SK-N-SH treated with all-trans-retinoic acid at 6 μM for 48 hours (cell line): ENCODE measurements at places on chromosomes 7 and 10.

DNA sequence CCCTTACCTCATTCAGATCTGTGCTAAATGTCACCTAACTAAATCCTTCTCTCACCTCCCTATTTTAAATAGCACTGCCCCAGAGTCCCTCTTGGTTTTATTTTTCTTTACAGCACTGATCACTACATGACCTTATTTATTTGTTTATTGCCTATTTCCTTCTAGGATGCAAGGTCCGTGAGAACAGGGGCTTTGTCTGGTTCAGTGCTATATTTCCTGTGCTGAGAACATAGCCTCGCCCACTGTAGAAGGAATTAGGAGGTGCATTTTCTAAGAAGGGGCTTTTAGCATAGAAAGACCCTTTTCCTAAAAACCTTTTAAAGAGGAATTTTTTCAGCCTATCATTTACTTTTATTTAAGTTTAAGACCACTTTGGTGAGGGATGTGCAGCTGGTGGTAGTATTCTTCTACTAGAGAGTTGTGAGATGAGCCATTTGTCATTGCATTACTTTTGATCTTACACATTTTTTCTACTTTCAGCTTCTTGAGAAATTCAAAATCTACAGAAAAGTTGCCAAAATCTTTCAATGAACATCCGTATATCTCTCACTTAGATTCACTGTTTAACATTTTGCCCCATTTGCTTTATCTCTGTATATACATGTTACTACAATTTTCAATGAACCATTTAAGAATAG, 13.5 kb upstream of the PCGF5 start:
- no peak for ATAC-seq

GRCh38 chr7:1752111-1752510, 82.0 kb downstream of the ELFN1 start:
- ATAC-seq = no peak

DNA sequence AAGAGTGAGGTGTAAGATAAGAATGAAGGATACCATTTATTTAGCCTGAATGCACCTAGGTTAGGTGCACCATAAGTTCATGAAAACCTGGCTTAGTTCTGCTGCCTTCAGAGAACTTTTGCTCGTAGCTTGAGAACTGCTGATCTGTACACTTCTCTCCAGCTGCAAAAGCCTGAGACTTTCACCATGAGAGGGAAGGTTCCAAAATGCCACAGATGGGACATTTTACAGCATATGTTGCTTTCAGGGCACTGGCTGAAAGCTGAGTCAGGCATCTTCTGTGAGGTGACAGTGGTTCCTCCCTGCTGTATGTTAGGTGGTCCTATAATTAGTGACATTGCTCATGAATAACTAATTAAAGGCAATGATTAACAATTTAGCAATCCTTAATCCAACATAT, 298.3 kb downstream of the GALNT17 start:
- no peak for ATAC-seq

- ATAC-seq = no peak; the same call in 2 of the 3 replicates
These were observed 15.6 kb downstream of the COBL start for GRCh38 chr7:51300762-51301674.

- ATAC-seq = peak; percentile 75
These were observed 33.9 kb upstream of the ARL4A start for GRCh38 chr7:12653518-12653917.

DNA sequence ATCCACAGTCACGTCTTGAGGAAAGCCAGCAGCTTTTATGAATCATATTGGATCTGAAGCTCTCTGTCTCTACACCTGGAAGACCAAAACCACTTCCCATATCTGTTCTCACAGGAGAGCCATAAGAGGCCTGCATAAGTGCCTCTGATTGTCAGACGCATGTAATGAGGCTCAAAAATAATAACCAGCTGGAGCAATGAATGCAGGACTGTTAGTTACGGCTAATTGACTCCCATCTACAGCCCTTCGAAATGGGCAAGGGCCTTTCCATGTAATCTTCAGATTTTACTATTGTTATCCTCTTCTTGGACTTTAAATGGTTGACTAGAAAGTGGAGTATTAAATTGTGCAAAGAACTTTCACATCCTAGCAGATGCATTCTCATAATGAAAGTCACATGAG, 4.4 kb upstream of the SEMA3C start:
- no peak for ATAC-seq

DNA sequence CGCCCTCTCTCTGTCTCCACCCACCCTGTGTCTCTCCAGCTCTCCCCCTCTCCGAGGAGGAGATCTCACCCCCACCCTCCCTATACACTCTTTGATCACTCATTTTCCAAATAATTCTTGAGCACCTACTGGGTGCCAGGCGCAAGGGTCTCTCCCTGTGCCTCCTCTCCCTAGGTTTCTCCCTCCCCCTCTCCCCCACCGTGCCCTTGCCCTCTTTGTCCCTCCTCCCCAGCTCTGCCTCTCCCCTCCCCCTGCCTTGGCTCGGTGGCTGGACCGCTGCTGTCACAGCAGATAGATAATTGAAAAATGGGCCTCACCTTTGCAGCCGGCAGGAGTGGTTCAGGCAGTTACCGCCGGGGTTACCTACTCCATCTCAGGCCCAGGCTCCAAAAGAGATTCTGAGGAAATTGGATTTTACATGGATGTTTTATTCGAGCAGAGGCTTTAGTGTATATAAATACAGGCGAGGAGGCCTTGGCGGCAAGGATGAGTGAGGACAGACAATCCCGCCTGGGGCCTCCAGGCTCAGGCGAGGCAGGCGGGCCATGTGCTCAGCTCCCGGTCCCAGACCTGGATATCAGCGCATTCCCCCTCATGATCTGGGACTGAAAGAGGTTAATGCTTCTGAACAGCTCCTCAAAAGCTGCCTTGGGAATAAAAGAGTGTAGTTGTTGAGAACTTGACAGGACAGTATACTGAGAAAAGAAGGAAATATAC, 60.8 kb upstream of the BTRC start:
- ATAC-seq = no peak; the same call in 2 of the 3 replicates

DNA sequence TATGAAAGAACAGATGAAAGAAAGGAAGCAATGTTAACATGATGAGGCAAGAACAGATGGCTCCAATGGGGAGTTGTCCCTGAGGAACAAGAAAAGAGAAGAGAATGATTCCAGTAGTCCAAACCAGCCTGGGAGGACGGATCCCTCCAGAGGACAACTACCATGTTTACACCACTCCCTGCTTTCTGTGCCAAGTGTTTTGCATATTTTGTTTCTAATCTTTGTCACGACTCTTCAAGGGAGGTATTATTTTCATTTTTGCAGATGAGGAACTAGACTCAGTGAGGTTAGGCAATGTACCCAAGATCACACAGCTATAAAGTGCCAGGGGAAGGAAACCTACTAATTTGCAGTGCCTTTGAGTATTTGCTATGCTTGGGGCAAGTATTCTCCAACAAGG, 116.2 kb downstream of the PARP12 start:
- no peak for ATAC-seq

GRCh38 chr7:117715784-117716445, 157.3 kb downstream of the CTTNBP2 start:
- peak; percentile 94 for ATAC-seq

DNA sequence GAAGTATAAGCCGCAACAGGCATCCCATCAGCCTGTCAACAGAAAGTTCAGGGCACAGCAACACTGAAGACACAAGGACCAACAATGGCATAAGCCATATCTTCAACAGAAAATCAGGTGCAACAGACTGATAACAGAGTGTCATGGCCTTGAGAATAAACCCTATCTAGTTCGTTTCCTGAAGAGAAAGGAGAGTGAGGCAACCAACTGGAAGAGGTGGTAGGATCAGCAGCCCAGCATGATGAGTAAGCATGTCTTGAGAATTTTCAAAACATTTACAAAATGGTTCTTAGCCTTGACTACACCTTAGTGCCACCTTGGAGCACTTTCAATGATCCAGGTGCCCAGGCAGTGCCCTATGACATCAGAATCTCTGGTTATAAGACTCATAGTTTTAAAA, 290.2 kb upstream of the SEMA3C start:
- ATAC-seq = no peak

DNA sequence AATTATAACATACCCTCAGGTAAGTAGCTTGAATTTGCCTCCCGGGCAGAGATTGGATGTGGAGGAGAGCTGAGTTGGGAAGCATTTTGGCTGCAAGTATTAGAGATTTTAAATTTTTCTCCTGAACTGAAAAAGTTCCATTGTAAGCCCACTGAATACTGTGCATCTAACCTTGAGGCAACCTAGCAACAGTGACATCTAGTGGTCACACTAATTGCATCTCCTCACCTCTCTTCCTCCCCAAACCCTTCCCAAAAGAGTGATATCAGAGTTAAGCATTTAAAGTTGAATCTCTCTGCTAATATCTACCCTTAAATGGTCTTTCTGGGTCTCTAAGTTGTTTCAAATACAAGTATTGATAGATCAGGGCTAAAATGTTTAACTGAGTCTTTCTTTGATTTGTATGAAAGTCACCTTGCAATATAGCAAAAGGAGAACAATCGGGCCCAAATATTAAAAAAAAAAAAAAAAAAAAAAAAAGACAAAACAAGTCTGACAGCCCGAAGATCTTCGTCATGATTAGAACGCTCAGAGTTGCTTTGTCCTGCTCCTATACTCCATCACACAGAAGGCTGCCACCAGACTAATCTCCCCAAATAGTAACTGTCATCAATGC, 40.4 kb upstream of the DLX5 start:
- ATAC-seq = peak; percentile 100

- ATAC-seq = no peak
These were observed 33.2 kb upstream of the CABCOCO1 start for GRCh38 chr10:61629576-61629975.

- ATAC-seq = no peak
These were observed 124.9 kb downstream of the ELFN1 start for GRCh38 chr7:1794888-1795542.

GRCh38 chr7:151408839-151409666, 785 bp downstream of the WDR86 start:
- ATAC-seq = peak; percentile 19

DNA sequence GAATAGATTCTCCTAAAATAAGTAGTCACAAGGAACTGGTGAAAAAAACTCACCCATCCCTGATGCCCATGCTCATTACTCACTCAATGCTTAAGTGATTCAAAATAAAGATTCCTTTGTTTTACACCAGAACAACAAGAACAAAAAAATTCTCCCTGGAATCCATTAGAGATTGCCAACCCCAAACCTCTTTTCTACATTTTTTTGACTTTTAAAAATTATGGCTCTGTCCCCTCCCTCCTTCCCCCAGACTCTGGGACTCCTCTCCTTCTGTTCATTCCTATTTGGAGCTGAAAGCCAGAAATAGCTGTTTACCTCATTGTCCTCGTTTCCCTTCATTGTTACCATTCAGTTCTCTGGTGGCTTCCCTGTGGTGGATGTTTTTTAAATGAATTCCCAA, 63.2 kb upstream of the FHIP2A start:
- peak; percentile 53 for ATAC-seq

DNA sequence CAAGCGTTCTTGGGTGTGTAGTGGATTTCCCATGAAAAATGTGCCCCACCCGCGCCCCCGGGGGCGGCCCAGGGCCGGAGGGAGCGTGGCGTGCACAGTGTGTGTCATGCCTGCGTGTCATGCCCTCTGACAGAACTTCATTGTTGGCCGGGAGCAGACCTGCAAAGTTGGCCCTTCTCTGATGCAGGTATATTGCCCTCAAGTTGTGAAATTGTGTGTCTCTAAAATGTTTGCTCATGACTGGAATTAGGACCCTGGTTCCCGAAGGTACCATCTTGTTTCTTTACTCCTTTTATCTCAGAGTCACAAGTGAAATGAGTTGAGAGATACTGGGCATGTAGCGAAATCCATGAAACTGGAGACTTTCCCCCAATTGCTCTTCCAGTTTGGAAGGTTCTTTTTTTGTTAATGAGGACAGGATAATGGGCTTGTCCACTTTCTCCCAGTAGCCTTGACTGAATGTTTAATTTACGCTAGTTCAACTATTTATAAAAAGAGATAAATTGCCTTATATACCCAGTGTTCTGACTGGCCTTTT, 26.2 kb downstream of the ADK start:
- ATAC-seq = peak; percentile 40

- ATAC-seq = peak; percentile 73
These were observed 15.6 kb downstream of the RPA3 start for GRCh38 chr7:7702826-7703225.

DNA sequence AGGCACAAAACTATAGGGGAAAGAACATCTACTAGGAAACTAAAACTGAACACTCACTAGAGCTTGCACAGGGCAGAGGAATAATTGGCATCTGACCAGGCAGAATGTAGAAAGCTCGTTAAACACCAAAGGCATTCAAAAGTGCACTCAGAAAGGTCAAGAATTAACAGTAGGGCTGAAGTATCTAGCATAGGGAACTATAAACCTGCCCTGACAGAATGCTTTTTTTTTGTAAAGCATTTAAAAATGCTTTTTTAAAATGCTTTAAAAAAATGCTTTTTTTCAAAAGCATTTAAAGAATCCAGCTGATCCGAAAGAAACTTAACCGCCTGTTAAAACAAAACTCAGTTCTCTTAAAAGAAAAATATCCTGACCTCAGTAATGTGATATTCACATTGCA, 74.6 kb upstream of the EGFR start:
- ATAC-seq = peak; percentile 24; the same call in 2 of the 3 replicates

DNA sequence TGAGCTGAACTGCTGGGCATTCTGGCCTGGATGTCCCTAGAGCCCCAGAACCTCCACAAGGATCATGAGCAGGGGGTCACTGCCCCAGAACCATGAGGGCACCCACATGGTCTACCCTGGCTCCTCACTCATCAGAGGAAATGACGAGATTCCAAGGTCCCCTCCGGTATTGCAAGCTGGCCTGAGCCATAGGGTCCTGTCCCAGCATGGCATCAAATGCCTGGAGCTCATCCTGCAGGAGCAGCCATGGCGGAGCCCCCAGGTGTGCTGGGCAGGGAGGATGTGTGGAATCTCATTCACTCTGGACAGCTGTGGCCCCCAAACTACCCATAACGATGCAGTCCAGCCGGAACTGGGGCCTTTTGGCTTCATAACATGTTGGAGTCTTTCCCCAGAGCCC, 66.6 kb upstream of the ANTXRL start:
- ATAC-seq = no peak

GRCh38 chr10:1673568-1674345, 63.6 kb downstream of the ADARB2 start:
- ATAC-seq = no peak

DNA sequence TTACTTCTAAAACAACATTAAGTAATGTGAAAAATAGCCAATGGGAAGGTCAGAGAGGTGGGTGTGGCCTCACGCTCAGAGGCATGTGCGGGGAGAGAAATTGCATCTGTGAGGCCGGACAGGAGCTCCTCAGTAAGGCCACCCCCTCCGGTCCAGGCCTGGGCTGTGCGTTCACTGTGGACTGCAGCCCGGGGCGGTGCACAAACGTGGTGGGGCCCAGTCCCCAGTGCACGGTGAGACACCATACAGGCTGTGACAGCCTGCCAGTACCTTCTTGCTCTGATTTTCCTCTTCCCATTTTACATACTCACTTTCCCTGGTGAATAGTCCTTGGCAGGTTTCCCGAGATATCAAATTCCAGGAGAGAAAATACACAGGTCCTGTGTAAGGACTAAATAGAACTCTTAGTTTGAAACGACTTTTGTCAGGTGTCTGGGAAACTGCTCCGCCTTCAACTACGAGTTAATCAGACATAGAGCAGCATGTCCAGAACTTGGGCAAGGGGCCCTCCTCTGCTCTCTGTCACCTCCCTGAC, 174.1 kb upstream of the MKI67 start:
- ATAC-seq = no peak
